NCI-H2081 treated with DMSO at 0.1 percent for 48 hours (cell line): ENCODE measurements at places on chromosomes 7 and 10.

DNA sequence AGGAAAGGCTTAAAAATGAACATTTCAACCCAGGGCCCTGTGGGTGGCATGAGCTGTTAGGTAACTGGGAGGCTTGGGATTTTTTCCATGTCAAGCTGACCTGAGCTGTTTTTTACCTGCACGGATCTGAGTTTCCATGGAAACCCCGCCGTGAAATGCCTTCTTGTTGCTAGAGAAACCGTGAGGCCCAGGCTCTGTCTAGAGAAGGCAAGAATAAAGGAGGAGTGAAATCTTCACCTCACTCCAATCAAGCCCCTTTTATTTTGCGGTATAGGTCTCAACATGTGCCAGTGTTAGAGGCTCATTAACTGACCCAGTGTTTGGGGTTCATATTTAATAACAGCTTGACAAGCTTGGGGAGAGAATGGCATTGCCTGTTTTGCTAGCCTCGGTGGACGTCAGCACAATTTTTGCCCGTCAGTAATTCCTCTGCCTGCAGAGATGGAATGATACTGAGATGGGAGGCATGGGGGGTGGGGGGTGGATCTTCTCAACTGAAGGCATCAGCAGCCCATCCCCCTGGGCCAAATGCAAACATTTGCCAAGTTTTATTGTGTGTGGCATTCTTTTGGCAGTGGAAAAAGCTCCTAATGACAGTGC, 48.9 kb upstream of the PDCD4 start:
- DNase-seq: no peak

DNA sequence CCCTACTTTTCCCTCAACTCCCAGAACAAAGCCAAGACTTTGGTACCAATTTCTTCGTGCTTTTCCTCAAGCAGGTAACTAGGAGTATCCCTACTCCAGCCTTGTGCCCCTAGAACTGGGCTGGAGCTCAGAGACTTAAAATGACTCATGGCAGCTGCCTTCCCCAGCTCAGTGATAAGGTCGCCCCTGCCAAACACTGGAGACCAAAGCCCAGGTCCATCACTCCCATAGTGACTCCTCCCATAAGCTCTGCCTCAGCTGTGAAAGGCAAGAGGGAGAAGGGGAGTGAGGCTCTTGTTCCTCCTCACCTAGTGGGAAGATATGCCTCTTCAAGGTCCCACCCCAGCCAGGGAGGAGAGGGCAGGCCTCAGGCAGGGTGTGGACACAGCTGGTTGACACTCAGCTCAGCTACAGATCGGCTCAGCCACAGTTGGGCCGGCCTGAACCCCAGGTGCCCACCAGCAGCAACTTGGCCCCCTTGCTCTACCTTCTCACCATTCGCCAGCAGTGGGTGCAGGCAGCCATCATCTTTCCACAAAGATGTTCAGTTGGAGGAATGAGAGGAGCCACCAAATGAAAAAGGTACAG, 13.8 kb upstream of the CYREN start:
- DNase-seq: no peak

DNA sequence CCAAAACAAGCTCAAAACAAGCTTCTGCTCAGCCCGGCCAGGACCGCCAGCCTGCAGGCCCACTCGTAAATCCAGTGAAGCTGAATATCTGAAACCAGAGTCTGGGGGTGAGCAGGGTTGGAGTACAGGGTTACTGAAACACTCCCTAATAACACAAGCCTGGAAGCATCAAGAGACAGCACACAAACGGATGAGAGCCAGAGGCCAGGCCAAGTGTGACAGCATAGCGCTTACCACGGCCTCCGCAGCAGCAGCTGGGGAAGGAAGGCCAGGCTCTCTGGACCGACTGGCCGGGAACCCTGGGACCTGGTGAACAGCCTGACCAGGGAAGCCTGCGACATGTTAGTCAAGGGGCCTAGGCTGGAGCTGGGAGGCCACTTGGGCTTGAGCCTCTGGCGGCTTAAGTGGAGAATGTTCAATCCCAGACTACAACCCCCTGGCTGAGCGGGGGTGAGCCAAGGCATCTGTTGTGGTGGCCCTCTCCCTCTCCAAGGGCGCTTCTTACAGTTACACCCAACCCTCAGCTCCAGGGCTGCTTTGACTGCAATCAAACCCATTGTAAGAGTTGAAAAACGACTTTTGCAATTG, 21.7 kb upstream of the RNF32 start:
- DNase-seq: no peak

DNA sequence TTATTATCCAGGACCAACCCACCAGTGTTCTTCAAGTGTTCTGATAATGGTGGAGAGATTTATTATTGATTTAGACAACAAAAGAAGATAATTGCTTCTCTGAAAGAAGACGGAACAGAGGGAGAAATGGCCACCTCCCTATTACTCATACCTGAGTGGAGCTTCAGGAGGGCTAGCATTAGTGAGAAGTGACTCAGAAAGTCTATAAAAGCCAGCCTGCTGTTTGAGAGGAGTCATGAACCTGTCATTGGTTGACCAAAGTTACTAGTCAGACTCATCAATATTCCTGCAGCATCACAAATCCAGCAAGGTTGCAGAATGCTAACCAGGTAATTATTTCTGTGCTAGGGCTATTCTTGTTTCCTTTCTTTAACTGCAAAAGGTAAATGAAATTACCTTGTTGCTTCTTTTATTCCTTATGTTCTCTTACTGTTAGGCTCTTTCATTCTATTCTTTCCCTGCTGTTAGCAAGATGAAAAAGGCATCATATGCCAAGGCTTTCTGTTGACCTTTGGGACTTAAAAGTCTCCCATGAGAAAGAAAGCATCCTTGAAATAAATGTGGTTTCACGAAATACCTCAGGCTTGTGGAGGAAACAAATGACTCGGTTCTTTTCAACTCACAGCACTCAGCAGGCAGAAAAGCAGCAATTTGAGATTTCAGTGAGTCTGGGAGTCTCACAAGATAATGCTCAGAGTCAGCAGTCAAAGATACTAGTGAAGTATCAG, 256.4 kb upstream of the PHYHIPL start:
- no peak for DNase-seq

GRCh38 chr7:51219261-51219988, 97.2 kb downstream of the COBL start:
- no peak for DNase-seq

DNA sequence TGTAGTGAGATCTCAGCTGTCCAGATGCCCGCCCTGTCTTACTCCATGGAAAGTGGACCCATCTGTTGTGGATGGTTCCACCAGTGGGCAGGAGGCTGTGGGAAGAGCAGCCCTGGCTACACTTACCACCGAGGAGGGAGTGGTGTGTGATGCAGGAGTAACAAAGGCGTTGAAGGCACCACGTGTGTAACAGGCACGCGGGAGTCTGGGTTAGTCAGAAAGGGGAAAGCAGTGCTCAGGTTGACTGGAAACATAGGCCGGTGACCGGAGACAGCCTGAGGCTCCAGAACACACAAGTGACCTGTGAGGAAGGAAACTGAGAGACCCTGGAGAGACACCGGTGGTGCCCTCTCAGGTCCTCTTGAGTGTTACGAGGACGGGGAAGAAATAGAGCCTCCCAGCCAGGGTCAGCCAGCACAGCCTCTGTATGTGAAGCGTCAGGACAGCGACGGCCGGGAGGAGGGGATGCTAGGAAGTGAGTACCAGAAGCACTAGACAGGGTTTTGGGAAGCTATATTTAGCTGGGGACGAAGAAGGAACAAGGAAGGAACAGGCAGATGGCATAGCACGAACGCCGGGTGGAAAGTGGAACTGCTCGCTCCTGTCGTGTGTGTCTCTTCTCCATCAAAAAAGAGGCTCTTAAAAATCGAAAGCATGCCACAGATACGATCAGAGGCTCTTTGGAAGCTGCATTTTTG, 51.7 kb downstream of the DAGLB start:
- DNase-seq: no peak

DNA sequence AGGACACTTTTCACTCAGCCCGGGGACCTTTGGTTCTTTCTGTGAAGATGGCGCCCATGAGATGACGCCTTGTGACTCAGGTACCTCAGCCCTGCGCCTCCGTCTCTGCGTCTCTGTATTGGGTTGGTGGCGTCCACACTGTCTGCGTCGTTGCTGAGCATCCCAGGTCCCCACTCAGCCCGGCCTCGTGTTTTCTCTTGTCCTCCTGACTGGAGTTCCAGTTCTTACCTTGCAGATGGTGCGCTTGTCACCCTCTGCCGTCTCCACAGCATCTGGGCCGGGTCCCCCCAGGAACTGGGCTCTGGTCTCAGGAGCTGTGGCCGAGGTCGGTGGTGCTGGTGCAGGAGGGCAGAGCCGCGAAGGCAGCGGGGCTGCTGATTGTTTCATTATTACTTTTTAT, 150.4 kb downstream of the WDR37 start:
- no peak for DNase-seq

DNA sequence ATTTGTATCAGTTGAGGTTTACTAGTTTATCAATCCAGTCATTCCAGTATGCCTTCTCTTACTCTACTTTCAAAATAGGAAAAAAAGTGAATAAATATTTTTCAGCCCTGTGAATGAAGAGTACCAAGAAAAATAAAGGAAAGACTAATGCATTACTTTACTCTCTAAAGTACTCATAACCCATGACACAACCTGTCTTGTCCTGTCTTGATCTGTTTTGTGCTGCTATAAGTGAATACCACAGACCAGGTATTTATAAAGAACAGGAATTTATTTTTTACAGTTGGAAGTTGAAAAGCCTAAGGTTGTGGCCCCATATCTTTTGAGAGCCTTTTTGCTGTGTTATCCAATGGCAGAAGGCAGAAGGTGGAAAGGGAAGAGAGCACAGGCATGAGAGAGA, 194.6 kb upstream of the DKK1 start:
- DNase-seq: no peak

- DNase-seq: no peak
Observed at GRCh38 chr10:35386594-35387174, 50.4 kb downstream of the CCNY start.

- DNase-seq: no peak
Observed at GRCh38 chr7:69599286-69599954, 1.1 kb downstream of the AUTS2 start.

GRCh38 chr7:150790416-150791075, 9.6 kb downstream of the TMEM176B start:
- no peak for DNase-seq

GRCh38 chr7:134630893-134631292, 15.8 kb upstream of the BPGM start:
- DNase-seq: no peak

GRCh38 chr7:101882595-101883564, 65.5 kb downstream of the CUX1 start:
- DNase-seq: peak; percentile 80

DNA sequence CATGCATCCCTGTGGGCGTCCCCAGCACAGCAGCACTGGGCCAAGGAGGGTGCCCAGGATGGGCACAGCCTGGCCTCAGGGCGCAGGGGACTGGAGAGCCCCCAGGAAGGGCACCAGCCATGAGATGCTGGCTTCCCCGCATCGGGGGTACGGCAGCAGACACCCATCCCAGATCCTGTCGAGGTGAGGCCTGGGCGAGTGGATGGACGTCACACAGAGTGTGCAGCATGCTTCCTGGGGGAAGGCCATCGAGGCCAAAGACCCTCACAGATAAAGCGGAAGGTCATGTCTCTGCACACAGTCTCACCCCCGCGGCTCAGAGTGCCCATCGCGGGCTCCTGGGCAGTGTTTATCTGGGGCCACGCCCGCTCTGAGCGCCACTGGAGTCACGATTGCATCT, 18.8 kb downstream of the ADGRA1 start:
- no peak for DNase-seq

GRCh38 chr10:42753507-42754154, 29.0 kb upstream of the BMS1 start:
- no peak for DNase-seq

DNA sequence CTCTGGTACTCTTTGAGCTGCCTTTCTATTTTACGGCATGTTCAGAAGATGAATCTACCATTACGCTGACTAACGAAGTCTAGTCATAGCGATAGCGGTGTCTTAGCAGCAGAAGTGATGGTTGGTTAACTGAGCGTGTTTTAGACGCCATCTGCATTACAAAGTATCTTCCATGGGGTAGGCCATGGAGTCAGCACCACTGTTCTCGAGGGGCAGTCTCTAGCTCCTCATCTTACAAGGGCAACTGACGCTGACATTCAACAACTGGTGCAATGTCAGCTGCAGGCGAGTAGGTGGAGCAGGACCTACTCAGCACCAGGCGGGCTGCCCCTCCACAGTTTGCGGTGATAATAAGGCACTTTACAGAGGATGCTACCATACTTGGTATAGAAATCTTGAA, 88.7 kb downstream of the ADARB2 start:
- DNase-seq: no peak

GRCh38 chr7:140723006-140723405, 26.5 kb downstream of the NDUFB2 start:
- DNase-seq: no peak

GRCh38 chr7:25714013-25714412, 438.0 kb upstream of the NFE2L3 start:
- no peak for DNase-seq

- no peak for DNase-seq
Observed at GRCh38 chr10:99057936-99058690, 177.5 kb downstream of the HPSE2 start.

DNA sequence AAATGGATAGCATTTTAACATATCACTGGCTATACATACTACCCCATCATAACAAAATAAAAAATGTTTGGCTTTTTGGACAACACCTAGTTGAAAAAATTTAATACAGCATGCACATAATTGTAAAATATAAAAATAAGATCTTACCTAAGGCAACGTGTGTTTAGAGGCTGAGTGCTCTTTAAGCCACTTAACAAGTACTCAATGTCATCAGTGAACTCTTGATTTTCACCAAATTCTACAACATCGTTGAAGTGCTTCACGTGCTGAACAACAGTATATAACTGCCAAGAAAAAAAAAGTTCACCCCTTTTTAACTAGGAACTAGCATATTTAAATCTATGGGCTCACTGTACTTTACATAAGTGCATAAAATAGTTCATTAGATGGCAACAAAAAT, 49.5 kb downstream of the WAPL start:
- no peak for DNase-seq

DNA sequence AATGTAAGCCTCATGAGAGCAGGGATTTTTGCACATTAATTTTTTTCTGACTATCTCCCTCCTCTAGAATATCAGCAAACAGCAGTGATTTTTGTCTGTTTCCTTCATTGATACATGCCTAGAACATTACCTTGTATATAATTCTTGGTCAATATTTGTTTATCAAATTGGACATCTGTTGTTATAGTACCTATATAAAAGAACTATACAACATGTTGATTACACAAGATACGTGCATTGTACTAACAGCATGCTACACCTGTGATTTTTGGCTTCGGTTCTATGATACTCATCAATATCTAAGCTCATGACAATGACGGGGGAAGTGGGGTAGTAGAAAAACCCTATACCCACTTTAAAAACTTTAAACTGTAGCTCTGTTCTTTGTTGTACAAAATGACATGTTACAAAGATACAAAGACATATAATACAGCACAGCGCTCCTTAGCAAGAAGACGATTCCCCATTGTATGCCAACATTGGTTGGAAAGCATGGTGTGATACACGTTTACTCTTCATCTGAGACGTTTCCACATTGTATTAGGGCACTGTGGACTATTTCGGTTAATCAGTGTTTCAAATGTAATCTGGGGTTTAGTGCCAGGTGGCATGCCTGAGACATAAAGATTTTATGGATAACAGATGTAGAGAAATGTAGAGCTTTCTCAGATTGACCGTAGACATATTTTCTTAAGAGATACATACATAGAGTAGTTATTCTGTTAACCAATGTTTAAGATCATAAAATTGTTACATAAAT, 70.5 kb upstream of the FOXP2 start:
- DNase-seq: peak; percentile 48
